NCI-H774 (cell line): ENCODE measurements at places on chromosomes 4 and X.

DNA sequence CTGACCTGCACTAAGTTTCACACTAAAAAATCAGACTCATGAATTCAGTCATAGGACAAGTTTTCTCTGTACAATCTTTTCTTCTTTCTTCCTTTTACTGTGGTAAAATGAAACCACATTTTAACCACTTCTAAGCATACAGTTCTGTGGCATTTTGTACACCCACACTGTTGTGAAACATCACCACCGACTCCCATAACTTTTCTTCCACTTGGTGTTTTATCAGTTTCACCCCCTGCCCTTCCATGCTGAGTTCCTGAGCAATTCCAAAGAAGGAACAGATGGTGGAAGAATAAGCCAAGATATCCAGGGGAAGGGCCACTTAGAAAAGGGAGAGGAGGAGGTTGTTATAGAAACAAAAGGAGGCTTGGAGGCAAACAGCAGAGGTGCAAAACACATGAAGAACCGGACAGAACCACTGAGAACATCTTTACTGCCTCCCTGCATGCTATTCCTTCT lies 22.6 kb downstream of the SLC25A4 start:
- DNase-seq: no peak

DNA sequence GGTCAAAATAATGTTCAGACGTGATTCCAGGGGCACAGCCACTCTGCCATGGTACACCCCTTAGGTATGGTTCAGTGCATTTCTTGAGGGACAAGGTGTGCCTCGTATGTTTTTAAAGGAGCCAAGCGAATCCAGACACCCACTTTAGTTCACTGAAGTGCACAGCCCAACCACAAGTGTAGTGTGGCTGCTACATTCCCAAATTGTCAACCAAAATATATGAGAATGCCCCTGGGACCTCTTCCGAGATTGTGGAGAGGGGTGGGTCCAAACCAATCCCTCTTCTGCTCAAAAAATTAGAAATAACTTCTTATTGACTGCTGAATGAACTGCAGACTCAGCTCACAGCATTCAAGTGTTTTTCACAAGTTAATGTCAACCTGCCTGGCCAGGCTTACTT lies 7.4 kb upstream of the BRS3 start:
- DNase-seq: no peak

DNA sequence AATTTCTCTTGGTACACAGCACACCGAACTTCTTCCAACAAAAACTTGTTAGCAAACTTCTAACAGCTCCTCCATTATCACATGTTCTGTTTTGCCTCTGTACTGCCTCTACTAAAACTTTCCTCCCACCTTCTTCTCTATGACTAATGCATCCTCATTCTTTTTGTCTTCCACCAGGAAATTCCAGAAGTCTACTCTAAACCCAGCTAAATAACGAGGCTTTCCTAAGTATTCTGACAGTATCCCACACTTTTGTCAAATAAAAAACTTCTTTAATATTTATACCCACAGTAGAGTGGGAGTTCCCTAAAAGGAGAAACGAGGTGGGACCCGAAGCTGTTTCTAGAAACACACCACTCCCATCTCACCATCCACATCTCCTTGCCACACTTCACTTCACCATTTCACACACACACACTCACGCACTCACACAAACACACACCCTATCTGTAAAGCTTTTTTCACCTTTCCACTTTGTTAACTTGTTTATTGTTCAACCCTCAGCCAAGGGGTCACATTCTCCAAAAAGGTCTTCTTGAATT lies 280.3 kb downstream of the ARAP2 start:
- no peak for DNase-seq

DNA sequence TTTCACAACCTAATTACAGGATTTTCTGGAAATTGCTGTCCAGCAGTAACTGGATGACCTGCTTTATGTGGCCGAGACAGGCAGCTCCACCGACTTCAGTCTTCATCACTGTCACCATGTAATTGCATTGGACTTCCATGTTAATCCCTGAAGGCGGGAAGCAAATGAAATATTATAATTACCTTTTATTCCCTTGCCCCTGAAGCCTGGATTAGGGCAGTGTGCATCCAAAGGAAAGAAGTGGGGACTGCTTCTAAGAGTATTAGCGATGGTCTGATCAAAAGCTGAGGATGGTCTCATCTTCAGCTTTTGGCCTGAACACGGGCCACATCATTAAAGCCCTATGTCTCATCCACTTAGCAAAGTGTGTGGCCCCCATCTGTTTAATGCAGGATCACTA lies 311.6 kb upstream of the GALNT7 start:
- no peak for DNase-seq
